ENCODE measurements at places on chromosomes 6 and 20. TPM values are rescaled to one million over a fixed set of nuclear protein-coding genes. Genes with fewer than 3 reads are reported as not detected.

Gene SLC4A11
- 1.9 TPM for total RNA-seq

Gene ULBP2
- total RNA-seq = 2.3 TPM

Gene TBC1D22B
- total RNA-seq = 9.7 TPM

Gene KCNQ2
- total RNA-seq = 5.2 TPM

Gene GNAS-AS1
- total RNA-seq = 2.6 TPM

Gene ADGB
- 0.12 TPM for total RNA-seq

Gene CCN5
- total RNA-seq = not detected

Gene FLRT3
- total RNA-seq = 57.6 TPM

Gene GRIK2
- 13.6 TPM for total RNA-seq
